ENCODE measurements at places on chromosomes 4 and X. TPM values are rescaled to one million over a fixed set of nuclear protein-coding genes. Genes with fewer than 3 reads are reported as not detected.

Gene SLC34A2
- total RNA-seq: 0.21 TPM

Gene CXCL1
- total RNA-seq: 2.6 TPM

Gene TLR3
- total RNA-seq: 1.7 TPM

Gene PF4V1
- not detected for total RNA-seq

Gene TRMT10A
- total RNA-seq: 8.9 TPM

Gene NKX3-2
- not detected for total RNA-seq

Gene MFAP3L
- total RNA-seq: 3.9 TPM

Gene HSFX3
- not detected for total RNA-seq

Gene PAGE2
- not detected for total RNA-seq

Gene CXCL5
- 0.64 TPM for total RNA-seq

All from tracheal epithelial cell (primary cell).